ENCODE measurements at places on chromosomes 2 and 18.

- DNase-seq: no peak
These were observed 64.9 kb downstream of the LPIN2 start for GRCh38 chr18:2948038-2948437.

GRCh38 chr2:222884114-222884771 is 23.4 kb downstream of the ACSL3 start:
- DNase-seq: no peak

GRCh38 chr2:33208400-33208799 is 261.6 kb downstream of the LTBP1 start:
- DNase-seq: no peak

GRCh38 chr2:215633360-215633759 is 197.5 kb upstream of the FN1 start:
- DNase-seq: no peak

DNA sequence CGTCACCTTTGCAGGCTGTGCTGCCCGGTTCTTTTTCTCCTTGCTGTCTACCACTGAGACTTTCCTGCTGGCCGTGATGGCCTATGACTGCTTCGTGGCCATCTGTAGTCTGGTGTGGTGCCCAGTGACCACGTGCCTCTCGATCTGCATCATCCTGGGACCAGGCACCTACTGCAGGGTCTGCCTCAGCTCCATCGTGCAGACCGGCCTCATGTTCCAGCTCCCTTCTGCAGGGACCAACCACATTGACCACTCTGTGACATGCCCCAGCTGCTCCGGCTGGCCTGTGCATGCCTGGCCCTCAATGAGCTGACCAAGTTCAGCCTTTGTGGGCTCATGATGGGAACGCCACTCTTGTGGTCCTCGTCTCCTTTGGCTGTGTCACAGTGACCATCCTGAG is 26.7 kb downstream of the COPS9 start:
- DNase-seq: no peak

DNA sequence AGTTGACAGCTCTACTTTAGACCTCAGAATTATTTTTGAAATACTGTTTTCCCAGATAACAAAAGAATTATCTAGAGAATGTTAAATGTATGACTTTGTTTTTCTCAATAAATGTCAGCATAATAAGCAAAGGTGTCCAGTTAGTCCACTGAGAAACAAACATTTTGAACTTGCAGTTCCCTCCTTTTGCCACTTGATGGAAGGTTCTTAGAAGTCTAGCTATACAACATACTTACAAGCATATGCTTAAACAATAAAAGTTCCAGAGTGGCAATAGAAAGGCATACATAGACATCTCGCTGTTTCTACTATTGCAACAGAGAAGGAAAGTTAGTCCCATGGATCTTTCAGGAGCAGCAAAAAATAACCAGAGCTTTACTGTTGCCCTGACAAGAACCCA is 11.8 kb downstream of the NDUFA10 start:
- no peak for DNase-seq

DNA sequence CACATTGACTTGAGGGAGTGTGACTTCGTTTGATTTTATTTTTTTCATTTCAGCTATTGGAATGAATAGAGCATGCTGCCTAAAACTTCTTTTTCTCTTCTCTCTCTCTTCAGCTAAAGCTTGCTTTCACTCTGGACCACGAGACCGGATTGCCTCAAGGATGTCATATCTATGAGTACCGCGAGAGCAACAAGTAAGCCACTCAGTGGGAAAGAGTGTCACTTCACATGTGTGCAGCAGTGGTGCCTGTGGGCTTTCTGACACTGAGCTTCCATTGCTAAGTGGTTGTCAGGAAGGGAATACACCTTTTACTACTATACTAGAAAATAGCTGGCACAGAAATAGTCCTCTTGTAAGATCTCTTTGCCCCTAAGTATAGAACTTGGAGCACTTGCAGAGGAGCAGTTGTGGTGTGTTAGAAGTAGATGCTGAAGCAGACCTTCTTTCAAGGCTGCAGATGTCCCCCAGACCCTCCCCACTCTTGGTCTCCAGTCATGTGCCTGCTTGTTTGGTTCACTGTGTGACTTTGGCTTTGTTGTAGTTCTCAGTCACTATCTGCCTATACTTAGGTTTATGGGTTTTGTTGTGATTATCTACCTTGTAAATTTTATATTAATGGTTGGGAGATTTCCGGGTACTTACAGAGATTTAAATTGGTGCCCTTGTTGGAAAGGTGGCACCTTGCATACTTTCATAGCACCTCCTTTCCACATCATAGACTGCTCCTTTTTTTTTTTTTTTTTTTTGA is 78.5 kb upstream of the ALPP start:
- DNase-seq: no peak

GRCh38 chr2:75808793-75809535 is 98.2 kb upstream of the GCFC2 start:
- DNase-seq: no peak

- no peak for DNase-seq
These were observed 256.5 kb downstream of the CDH20 start for GRCh38 chr18:61589724-61590065.

DNA sequence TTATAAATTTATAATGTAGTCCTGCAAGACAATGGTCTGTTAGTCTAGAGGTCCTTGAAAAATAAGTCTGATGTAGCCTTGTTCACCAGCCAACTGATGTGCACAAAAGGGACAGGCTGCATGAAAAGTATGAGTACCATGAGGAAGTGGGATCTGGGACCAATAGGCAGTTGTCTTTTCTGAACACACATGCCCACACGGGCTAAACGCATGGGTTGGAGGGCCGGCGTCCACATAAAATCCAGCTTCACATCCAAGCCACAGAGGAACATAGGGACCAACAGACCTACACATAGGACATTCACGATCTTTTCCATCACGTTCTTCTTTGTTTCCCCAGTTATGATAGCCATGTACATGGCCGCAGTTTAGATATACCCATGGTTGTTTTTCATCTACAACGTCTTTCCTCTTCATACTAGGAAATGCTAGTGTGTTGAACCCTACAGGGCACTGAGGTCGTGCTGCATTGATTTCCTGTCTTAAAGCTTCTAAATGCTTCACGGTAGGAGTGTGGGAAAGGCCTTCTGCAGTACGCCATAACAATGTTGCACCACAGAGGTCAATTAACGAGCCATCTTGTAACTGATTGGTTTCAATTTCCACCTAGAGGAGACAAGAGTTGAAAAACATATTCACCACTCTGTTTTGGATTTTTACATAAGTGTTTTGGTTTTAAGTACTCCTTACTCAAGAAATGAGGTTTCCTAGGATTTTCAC is 49.4 kb downstream of the PELI1 start:
- DNase-seq: no peak

DNA sequence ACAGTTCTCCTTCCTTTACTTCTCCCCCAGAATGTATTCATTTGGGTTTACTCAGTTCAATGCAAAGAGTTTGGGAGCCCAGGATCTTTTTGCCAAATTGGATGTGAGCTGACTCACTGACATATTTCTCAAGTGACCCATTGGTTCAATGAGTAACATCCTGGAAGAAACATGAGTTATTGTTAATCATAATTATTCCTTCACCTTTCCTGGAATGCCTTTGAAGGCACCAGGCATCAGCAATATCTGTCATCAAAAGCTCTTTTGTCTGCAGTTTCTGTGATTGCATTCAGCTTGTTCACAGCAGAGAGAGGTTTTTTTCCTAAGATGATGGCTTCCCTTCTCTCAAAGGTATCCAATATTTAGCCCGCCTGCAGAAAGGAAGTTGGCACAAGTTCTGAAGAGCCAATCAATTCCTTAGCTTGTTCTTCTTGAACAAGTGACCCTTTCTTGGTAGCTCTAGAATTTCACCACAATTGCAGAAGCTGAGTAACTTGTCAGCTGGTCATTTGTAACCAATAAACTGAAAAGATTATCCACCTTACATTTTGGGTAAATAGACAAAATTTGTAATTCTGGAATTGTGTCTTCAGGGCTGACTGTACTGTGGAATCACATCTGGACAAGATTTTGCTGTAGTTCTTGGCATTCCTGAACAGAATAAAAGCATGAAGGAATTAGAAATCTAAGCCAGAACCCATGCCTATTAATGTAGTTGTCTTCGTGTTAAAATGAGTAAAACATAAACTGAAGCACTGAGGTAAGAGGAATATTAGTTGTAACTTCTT is 72.2 kb upstream of the TMEM17 start:
- DNase-seq: peak; percentile 63

DNA sequence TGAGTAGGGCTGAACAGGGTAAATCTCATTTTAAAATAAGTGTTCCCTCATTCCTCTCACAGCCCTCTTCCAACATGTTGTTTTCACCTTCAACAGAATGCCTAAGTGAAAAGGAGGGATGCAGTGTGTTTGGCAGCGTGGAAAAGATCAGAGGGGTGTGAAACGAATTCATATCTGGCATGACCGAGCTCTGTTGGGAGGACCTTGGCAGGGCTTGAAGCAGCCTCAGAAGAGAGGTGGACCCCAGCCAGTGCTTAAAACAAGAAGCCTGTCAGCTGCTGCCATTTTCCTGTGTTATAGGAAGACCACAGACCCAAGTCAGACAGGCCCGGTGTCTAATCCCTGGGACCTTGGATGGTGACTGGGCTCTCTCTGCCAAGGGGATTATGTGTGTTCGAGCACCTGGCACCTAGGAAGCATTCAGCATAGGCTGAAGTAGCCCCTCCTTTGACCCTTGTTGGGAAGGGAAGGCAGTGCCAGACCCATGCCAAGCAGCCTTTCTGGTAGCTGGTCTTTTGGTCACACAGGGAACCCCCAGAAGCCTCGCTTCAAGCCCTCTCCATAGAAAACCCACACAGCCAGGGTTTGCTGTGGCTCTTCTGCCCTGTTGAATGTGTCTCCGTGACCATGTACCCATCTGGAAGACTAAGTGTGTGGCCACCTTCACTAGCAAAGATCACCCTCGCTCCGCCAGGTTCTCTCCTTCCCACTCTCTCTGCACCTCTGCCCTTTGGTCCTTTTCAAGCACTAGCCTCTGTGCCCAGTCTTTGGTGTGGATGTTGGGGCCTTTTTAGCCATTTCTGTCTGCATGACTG is 87.5 kb upstream of the ST3GAL5 start:
- DNase-seq: no peak

- DNase-seq: no peak
These were observed 4.9 kb upstream of the PNO1 start for GRCh38 chr2:68152681-68153347.
